Activated CD8-positive, alpha-beta memory T cell treated with anti-CD3 and anti-CD28 coated beads for 48 hours (primary cell): ENCODE measurements at places on chromosomes 1 and 21.

DNA sequence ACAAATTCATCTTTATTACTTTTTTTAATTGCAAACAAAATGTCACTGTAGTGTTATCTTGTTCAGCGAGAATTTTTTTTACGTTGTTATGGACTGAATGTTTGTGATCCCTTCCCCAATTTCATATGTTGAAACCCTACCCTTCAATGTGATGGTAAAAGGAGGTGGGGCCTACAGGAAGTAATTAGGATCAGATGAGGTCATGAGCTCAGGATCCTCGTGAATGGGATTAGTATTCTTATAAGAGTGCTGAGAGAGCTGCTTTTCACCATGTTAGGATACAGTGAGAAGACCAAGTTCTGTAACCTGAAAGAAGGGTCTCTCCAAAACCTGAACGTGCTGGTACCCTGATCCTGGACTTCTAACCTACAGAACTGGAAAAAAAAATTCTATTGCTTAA is 646.0 kb upstream of the TMPRSS15 start:
- DNase-seq = no peak

- DNase-seq = no peak
These were observed 23.3 kb downstream of the KIRREL1 start for GRCh38 chr1:158016651-158017335.

DNA sequence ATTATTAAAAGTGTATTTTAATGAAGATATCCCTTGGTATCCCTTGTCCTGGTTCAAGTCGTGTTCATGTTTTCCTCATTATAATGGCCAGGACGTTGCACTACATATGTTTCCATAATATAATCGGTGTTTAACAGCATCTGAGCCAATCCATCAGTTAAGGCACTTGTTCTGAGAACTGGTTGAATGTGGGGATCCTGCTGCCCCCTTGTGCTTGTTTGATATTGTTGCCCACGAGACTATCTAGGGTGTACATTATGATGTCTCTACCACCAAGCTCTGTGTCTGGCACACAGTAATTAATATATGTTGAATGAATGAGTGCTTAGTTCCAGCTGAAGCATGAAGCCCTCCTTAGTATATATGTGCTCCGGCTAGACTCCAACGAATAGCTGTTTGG is 193.0 kb downstream of the CACNA1E start:
- no peak for DNase-seq

GRCh38 chr21:36229181-36229580 is 72.6 kb downstream of the DOP1B start:
- DNase-seq = no peak

GRCh38 chr1:82220754-82221153 is 420.0 kb downstream of the ADGRL2 start:
- no peak for DNase-seq

GRCh38 chr21:37462087-37462861 is 95.7 kb downstream of the DYRK1A start:
- no peak for DNase-seq

- DNase-seq = no peak
These were observed 1.3 kb downstream of the GLRX2 start for GRCh38 chr1:193103759-193104501.

DNA sequence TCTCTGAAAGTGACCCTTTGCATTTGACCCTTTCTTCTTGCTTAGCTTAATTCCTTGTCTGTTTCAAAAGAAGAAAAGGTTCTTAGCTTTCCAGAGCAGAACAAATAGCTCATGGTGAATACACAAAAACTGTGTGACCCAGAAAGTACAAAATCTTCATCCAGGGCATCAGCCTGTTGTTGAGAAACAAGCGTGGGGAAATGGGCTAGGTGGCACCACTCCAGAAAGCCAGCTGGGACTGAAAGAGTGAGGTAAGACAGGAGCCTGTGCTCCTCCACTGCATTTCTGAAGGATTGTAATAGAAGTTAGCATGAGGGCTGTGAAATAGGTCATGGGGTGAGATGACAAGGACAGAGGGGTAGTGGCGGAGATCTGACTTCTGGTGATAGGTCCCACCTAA is 45.8 kb downstream of the CYP2J2 start:
- no peak for DNase-seq

DNA sequence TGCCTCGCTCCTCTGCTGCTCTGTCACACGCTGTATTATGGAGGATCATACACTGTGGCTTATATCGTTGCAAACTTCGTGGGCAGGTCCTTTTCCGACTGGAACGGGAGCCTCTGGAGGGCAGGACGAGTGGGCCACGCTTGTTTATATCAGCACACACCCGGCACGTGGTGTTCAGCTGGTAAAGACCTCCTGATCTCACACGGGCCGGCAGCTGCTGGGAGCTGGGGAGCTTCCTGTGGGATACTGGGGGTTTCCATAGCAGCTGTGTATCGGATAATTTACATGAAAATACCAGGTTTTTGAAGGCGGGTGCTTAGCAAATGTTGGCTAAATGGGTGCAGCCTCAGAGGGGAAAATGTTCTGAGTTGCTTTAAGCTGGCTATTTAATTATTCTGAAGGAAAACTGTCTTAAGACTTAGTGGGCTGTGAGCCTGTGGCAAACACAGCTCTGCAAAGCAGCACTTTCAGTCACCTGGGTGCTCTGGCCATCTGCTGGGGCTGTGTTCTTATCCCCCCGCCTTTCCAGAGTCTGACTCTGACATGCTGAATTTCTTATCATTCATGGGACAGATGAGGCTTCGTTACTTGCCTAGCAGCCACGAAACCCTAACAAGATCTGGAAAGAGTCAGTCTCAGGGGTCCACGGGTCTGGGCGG is 103.6 kb upstream of the GCLM start:
- no peak for DNase-seq

DNA sequence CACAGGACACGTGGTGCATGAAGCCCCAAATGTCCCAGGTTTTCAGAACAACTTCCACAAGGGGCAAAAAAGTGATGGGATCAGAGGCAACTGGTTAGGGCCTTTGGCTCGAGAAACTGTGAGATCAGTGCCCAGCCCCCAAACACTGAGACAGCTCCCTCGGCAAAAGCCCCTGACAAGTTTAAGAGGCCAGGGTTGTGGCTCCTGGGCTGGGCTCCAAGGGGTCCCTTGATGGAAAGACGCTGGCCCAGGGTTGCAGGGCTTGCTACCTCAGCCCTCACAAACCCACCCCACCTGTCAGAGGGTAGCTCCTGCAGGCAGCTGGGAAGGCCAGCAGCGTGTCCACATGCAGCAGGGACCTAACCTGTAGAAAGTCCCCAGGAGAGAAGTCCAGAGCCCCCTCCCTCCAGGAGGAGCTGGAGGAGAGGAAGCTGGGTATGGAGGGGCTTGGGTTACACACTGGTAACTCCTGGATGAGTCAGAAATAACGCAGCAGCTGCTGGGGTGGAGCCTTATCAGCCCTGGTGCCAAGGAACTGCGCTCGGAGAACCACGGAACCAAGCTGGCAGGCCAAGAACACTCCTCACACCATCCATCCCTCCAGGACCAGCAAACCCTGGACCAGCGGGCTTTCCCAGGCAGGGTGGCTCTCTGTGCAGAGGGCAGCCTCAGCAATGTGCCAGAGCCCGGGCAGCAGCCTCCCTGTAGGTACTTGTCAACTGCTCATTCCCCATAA is 37.5 kb downstream of the CTNNBIP1 start:
- DNase-seq = no peak

GRCh38 chr1:166391279-166392066 is 224.7 kb upstream of the FAM78B start:
- DNase-seq = no peak

DNA sequence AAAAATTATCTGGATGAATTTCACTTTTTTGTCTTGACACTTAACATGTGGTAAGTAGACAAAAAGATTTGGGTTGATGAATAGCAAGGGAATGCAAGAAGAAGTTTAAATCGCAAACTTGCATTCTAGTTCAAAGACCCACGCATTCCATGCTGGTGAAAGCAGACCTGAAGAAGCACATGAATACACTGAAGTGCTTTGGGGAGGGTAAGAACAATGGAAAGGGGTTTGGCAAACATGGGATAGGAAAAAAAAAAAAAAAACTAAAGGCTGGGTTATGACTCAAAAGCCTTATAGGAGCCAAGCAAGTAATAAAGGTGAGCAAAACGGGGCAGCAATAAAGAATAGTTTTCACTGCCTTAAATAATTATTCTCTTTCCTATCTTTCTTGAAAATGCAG is 450.2 kb downstream of the LMO4 start:
- no peak for DNase-seq

GRCh38 chr1:14787604-14788003 is 189.1 kb downstream of the KAZN start:
- DNase-seq = no peak

DNA sequence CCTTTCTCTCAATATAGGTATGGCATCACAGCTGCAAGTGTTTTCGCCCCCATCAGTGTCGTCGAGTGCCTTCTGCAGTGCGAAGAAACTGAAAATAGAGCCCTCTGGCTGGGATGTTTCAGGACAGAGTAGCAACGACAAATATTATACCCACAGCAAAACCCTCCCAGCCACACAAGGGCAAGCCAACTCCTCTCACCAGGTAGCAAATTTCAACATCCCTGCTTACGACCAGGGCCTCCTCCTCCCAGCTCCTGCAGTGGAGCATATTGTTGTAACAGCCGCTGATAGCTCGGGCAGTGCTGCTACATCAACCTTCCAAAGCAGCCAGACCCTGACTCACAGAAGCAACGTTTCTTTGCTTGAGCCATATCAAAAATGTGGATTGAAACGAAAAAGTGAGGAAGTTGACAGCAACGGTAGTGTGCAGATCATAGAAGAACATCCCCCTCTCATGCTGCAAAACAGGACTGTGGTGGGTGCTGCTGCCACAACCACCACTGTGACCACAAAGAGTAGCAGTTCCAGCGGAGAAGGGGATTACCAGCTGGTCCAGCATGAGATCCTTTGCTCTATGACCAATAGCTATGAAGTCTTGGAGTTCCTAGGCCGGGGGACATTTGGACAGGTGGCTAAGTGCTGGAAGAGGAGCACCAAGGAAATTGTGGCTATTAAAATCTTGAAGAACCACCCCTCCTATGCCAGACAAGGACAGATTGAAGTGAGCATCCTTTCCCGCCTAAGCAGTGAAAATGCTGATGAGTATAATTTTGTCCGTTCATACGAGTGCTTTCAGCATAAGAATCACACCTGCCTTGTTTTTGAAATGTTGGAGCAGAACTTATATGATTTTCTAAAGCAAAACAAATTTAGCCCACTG is 11.5 kb downstream of the HIPK1 start:
- no peak for DNase-seq

DNA sequence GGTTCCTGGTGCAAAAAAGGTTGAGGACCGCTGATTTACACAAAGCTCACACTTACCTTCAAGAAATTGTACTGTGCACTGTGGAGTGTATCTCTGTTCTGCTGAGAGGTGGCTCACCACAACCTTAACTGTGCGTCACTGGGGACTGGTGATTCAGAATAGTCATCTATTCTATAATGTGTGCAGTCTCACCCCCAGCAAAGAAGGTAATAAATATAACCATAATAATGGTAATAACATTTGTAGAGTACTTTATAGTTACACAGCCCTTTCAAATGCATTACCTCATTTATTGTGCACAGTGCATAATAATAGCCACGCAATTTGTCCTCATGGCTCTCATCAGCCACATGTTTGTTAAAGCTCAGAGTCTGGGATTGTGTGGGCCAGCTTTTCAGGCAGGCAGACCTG is 59.4 kb upstream of the DUSP10 start:
- DNase-seq = no peak

- DNase-seq = no peak
These were observed 57.8 kb upstream of the CD1D start for GRCh38 chr1:158122833-158123388.

GRCh38 chr21:40936771-40937261 is 89.9 kb upstream of the DSCAM start:
- no peak for DNase-seq

DNA sequence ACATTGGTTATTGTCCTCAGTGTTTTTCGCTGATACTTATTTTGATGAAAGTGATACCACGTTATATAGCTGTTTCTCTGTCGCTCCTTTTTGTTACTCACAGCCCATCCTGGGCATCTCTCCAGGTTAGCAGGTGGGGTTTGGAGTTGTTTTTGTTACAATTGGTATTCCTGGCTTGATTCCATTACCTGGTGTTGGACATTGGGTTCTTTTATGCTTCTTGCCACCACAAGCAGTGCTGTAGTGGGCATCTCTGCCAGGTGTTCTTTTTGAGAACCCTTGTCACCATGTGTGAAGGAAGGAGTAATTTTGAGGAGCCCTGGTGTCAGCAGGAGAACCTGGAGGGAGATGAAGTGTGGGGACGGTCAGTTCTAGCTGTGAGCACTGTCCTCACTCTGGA is 47.5 kb upstream of the PWP2 start:
- DNase-seq = no peak

DNA sequence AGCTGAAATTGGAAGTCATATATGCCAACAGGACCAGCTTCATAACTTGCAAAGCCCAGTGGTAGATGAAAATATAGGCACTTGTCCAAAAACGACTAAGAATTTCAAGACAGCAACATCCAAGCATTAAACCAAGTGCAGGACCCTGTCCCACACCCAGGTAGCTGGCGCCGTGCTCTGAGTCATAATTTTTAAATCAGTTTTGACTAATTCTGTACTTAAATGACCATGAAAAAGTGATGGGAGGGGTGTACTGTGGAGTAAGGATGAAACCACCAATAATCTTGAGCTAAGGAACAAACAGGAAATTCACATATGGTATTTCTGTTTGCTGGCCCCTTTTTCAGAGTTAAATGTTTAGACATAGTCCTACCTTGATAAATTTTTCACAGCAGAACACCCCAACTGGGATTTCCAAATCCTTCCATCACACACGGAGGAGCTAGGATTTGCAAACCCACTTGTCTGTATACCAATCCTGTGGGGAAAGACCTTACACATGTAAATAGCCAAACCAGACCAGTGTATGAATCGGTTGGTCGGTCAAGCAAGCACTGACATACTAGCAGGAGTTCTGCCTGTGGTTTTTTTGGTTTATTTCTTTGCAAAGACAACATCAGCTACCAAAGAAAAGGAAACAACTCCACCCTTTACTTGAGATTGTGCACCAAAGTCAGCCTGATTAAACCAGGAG is 235.7 kb upstream of the RAB4A start:
- DNase-seq = no peak

DNA sequence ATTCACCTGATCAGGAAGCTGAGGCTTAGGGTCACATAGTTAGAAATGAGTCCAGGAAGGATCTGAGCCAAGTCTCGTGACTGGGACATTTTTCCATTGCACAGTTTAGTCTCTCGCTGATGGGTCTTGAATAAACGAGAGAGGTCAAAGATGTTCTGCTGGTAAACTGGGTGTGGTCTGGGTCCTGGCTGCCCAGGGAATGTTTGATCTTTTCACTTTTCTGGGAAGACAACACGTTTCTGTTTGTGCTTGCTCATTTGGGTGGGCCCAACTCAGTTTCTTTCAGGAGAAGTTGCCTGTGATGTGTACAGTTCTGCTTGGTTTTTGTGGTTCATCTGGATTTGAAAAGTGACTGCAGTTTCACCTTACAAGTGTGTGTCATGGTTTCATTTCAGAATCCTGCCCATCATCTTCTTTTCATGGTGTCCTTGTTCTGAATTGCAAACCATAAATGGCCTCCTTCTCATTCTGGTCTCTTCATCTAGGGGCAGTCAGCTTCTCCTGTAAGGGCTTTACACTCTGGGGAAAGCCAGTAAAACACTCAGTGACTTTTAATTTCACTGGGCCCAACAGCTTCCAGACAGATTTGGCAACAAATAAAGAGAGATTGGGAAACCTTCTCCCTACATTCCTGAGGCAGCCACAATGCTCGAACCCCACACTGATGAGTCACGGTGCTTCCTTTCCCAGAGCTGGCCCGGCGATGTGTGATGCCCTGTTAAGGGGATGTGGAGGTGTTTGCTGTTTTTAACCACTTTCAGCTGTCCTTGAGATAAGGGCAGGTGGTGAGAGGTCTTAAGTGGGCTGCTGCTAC is 7.2 kb upstream of the TACSTD2 start:
- DNase-seq = no peak
